ENCODE measurements at places on chromosomes 2 and 18.

- no peak for DNase-seq
These were observed 441.7 kb upstream of the SOX11 start for GRCh38 chr2:5250482-5250881.

- peak; percentile 10 for DNase-seq
These were observed 51.2 kb upstream of the ADAM23 start for GRCh38 chr2:206392118-206392517.

- no peak for DNase-seq
These were observed 8.9 kb downstream of the GTF3C2 start for GRCh38 chr2:27347641-27348040.

- DNase-seq, result no peak
These were observed 408.8 kb downstream of the GALNT13 start for GRCh38 chr2:154280543-154280942.

GRCh38 chr2:43389581-43390466, 163.4 kb upstream of the ZFP36L2 start:
- DNase-seq, result no peak
